ENCODE measurements at places on chromosomes 4 and X.

DNA sequence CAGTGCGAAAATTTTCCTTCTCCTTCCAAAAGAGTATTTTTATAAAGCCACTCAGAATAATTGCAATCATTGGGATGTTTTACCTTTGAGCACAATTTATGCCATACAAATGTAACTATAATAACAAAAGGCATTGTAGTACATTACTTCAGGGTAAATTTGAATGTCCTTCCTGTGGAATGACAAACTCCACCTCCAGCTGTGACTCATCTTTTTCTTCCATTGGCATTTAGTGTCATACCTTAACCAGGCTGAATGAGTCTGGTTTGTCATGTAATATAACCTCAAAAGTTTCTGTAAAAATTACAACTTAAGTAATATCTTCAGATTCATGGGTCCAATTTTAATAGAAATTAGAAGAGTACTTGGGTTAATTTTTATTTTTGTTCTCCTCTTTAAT is 93.3 kb downstream of the TMEM47 start:
- DNase-seq: no peak

- DNase-seq: no peak
Measured at GRCh38 chr4:141169391-141169790, 36.1 kb upstream of the RNF150 start.

DNA sequence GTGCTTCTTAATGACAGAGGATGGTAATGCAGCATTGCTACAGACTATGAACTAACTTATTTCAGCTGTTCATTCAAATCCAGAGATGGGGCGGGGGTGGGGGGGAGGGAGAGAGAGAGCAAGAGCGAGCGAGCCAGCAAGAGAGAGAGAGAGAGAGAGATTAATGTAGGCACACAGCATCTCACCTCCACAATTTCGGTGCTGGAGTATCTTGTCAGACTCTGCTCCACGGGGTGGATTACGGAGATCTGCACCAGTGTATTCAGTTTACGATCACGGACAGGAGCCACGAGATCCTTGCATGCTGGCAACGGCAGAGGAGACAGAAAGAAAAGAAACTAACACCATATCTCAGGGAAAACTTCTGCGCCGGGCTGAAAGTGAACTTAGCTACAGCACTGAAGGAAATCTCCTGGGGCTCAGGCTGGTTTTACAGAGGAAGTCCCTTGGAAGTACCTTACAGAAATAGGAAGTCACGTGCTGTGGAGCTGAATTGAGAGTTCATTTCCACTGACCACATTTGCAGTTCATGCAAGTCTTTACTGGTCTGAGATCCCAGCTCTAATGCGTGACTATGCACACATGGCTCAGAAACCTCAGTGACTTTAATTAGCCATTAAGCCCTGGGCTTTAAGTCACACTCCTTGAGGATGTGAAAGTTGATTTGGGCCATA is 440.9 kb downstream of the INPP4B start:
- peak; percentile 63 for DNase-seq

DNA sequence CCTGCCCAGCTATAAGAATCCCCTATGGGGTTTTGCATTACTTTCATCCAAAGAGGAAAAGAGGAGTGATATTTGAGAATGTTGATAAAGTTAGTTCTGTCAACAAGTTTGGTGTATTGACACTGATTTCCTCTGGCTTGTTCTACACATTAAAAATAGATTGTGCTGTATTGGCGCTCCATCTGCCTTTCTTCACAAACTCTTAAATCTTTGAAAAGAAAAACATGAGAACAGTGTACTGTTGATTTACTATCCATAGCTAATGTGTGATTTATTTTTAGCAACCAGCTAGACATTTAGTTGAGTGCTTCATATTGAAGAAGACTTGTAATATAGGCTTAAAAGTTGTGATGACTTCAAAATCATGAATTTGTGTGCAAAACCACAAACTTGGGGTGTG is 261.2 kb upstream of the ANKRD50 start:
- DNase-seq: no peak

DNA sequence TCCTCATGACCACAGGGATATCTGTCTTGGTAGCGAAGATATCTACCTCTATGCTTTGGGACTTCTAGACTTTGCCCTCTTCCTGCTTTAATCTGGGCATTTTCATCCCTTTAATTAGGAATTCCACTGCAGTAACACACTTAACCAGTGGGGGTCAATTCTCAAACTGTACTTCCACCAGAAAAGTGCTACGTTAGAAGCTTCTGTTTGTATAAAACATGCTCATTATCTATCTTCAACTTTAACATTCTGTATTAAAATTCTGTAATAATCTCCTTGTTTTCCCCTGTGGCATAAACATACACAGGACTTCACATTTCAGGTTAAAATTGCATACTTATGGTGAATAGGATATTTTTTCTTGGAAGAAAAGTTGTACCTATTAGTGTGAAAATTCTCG is 105.6 kb downstream of the AMMECR1 start:
- no peak for DNase-seq

- DNase-seq: peak; percentile 4
Measured at GRCh38 chr4:40630335-40631021, 814 bp upstream of the RBM47 start.

DNA sequence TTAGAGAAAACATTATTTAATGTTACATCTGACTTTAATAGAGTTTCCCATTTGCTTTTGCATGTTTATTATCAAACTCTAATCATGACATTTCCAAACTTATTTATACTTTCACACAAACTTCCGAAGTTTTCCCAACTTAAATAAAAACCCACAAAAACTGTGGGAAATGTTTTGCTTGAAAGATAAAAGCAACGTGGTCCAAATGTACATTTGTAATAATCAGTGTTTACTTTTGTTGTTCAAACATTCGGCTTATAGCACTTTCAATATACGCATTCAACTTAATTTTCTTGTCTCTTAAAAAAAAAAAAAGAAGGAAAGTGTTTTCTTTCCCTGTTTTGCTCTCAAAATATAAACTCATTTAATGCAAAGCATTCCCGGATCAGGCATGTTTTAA is 51.0 kb downstream of the STX18 start:
- no peak for DNase-seq

GRCh38 chr4:14810121-14810520 is 192.2 kb upstream of the CPEB2 start:
- no peak for DNase-seq

DNA sequence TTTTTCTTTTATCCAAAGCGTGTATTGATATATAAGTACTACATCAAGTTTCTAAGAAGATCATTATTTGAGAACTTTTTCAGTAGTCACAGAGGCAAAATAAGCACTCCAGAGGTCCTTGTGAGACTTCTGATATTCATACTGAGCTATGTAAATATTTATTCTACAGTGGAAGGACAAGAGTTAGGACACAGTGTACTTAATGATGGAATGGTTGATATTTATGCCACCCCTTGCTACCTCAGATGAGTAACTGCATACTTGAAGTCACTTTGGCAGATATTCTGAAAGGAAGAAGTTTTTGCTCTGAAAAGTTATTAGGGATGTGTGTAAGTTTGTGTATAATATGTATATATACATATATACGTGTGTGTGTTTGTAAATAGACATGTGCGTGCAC is 30.3 kb downstream of the MAGEA1 start:
- no peak for DNase-seq

GRCh38 chr4:100165809-100166208 is 24.5 kb downstream of the DDIT4L start:
- DNase-seq: no peak

- no peak for DNase-seq
Measured at GRCh38 chr4:129136433-129136832, 40.5 kb downstream of the C4orf33 start.
